ENCODE measurements at places on chromosomes 3 and 15. TPM values are rescaled to one million over a fixed set of nuclear protein-coding genes. Genes with fewer than 3 reads are reported as not detected.

GRCh38 chr3:13896473-13897154 lies 16.7 kb upstream of the WNT7A start:
- DNase-seq = peak; percentile 87

DNA sequence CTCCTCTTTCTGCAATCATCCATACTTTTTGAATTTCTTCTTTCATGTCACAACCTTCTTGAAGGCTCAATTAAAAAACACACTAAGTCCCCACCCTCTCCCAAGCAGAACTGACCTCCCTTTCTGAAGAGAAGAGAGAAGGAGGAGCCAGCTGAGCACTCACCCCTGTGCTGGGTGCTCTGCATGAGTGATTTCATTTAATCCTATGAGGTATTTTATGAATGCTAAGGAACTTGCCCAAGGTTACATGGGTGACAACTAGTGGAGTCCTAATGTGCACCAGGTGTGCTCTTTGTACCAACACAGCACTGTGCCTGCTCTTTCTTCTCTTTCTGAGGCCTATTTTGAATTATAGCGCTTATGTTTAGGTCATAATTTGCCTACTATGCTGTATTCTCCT lies 135.6 kb downstream of the DUT start:
- DNase-seq = no peak

GRCh38 chr15:90545095-90545494 lies 15.4 kb downstream of the CRTC3 start:
- no peak for DNase-seq

GRCh38 chr3:66149269-66149668 lies 71.5 kb upstream of the SLC25A26 start:
- no peak for DNase-seq

The SERPINI2 gene
- total RNA-seq = not detected

The CTXND1 gene
- not detected for total RNA-seq

Data from osteoblast (primary cell).